NCI-H345 (cell line): ENCODE measurements at places on chromosomes 2 and 18.

GRCh38 chr2:3650140-3650920, 7.7 kb upstream of the ALLC start:
- DNase-seq, result no peak

DNA sequence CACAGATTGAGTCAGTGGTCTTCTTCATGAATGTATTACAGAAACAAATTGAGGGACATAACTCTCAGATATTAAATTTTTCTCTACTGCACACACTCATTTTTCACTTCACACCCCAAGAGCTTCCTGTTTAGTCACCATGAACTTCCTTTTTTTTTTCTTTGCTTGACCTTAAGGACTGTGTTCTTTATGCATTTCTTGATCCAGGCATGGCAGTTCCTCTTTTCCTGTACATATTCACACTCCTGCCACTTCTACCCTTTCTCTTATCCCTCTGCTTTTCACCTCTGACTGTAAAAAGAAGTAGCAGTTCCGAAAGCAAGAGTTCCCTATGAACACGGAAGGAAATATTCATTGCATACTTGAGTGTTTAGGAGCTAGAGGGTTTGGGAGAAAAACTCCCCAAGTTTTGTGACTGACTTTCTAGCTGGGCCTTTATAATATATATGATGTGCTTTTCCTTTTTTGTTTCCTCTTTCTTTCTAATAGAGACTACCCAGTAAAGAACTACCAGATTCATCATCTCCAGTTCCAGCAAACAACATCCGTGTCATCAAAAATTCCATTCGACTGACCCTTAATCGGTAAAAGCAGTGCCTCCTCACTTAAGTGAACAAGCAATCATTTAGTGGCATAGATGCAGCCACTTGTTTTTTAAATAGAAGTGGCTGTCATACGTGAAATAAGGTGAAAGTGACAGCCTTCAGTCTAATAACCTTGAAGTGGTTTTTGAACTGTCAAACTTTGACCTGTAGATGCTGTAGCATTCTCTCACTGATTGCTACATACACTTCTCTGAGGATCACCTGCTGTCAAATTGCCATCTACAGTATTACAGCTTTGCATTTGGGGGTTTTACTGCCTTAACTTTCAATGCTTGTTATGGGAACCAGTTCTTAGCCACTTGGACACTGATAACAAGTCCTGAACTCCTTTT, 40.8 kb downstream of the PAPOLG start:
- DNase-seq, result no peak

DNA sequence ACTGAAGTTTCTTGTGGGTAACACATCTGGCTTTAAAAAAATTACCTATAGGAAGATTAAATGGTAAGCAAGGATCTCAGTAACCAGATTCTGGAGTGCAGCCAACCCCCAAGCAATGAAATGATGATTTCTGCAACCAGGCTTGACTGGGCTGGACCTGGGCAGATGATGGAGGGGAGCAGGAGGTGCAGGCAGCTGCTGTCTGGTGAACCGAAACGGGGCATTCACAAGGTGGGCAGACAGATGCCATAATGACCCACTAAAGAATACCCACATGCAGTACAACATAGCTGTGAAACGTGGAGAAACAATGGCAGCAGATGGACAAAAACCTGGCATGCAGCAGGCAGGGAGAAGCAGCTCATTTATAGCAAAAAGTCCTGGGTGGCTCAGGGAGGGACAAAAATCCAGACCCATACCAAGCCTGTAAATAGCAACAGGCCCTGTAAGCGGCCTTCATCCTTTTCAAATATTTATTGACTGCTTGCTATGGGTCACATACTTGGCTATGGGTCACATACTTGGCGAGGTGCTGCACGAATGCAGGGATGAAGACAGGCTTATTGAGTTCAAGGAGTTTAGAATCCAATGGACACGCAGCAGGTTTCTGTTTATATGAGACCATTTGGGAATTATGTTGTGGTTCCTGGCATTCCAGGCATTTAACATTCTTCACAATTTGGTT, 244.7 kb downstream of the HRH4 start:
- peak; percentile 73 for DNase-seq

- no peak for DNase-seq
Measured at GRCh38 chr2:205020673-205021072, 475.4 kb downstream of the PARD3B start.

DNA sequence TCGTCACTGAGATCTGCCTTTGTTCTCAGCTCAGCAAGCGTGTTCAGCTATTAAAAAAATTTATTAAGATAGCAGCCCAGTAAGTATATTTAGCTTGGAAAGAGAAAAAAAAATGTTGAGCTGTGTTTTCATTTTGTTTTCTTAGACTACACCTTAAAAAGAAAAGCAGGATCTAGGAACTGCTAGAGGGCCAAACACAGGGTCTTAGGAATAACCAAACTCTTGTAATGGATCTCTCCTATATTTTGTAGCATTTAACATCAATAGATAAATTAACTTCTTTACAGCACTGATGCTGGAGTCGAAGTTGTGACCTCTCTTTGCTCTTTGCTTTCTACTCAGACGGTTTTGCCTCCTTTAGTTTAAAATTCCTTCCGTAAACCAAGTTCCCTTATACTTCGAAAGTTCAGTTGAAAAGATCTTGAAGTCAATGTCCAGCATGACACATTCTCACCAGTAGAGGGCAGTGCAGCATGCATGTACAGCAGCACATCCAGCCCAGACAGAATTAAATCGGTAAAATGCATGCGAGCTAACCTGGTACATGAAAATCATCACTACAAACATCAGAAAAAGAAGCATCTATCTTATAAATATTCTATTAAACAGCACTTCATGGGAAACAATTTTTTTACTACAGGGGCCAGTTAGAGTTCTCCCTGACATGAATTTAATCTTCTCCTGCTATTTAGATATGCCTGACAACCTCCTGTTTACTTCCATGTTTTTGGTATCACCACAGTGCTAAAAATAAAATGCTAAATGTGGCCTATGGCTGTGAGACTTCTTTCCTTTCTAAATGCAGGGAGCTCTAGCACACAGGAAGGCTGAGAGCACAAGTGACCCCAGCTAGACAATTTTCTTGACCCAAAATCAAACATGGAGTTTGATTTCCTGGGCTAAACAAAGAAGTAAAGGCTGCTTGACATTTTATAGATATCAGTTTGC, 48.2 kb upstream of the MAP3K20 start:
- peak; percentile 76 for DNase-seq

DNA sequence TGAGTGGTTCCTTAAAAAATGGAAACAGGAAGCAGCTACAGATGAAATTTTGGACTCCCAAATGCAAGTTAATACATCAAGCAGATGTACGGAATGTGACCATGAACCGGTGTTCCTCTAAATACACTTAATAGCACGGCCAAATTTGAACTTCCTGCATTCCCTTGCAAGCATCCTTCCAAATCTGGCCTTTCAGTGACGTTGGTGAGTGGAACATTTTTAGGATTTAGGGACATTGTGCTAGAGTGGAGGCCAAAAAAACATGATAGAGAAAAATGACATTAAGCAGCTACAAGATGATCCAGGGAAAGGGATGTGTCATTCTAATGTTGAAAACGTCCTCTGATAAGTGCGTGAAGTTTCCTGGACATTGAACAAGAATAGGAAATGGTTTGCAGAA, 62.1 kb downstream of the CTAGE1 start:
- DNase-seq, result no peak

GRCh38 chr18:71249791-71250190, 960.9 kb downstream of the SOCS6 start:
- no peak for DNase-seq

DNA sequence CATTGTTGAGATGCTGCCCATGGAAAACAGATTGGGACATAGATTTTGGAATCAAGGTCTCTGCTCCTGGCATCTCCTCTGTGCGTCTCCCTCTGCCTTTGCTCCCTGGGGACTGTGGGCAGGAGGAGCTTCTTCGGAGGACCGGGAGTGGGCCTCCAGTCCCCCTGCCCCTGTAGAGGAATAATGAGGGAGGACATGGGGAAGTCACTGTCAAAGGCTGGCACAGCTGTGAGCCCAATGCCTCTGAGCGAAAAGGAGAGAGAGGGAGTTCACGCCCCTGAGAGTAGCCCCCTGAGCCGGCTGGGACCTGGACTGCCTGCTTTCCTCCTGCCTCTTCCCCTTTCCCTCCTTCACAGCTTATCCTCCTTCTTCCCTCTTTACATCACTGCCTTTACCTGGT, 195.0 kb downstream of the LOXHD1 start:
- no peak for DNase-seq

DNA sequence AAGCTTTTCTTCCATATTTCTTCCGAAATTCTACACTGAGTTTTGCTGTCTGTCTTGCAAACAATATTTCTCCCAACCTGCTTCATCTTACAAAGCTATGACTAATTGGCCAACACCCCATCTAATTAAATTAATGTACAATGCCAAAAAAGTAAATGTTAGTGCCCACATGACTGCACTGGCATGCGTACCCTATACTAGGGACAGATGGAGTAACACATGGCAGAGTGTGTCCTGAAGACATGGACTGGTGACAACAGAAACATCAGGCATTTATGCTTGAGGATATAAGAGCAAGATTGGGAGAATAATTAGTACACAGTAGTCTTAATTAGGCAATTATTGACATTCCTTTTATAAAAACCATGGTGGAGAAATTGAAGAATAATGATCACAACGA, 66.8 kb downstream of the MREG start:
- no peak for DNase-seq

DNA sequence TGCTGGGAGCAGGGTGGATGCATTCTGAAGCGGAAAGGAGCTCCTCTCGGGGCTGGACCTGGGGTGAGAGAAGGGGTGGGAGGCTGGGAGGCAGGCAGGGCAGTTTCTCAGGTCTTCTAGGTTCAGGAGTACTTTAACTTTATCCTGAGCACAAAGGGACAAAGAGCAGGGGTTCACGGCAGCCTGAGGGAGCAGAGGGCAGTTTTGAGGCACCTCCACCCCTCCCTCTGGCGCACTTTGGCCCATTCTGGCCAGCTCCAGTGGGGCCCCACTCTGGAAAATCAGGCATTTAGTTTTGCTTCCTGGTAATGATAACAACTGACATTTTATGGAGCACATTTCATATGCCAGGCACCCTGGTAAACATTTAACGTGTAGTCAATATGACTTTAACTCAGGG, 14.3 kb downstream of the B3GNT7 start:
- no peak for DNase-seq

- DNase-seq, result no peak
Measured at GRCh38 chr18:63309422-63309821, 10.1 kb downstream of the BCL2 start.

DNA sequence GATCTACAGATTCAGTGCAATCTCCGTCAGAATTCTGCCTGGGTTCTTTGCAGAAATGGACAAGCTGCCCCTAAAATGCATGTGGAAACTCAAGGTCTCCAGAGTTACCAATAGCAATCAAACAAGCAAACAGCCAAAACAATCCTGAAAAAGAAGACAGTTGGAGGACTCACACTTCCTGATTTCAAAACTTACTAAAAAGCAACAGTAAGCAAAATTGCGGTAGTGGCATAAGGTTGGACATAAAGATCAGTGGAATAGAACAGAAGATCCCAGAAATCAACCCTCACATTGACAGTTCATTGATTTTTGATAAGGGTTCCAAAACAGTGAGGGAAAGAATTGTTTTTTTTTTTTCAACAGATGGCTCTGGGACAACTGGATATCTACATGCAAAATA, 59.7 kb downstream of the NPPC start:
- DNase-seq, result no peak

DNA sequence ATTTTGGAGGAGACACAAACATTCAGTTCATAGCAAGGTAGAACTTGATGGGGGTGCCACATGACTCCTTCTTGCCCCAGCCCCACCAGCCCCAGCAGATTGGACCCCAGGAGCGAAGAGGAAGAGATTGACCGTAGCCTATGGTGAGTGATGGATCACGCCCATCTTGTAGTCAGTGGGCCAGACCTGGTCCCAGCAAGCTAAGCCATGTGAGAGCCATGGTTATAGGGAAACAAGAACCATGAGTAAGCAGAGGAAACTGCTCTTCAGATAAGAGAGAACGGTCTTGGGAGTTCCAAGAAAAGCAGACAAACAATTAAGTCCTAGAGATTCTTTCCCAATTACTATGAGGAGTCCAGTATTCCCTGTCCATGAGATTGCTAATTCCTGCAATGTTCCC, 4.6 kb upstream of the TCF4 start:
- DNase-seq, result no peak

- DNase-seq, result no peak
Measured at GRCh38 chr2:237101118-237101979, 15.7 kb downstream of the COPS8 start.

- no peak for DNase-seq
Measured at GRCh38 chr2:100107906-100108647, 34.3 kb downstream of the AFF3 start.

DNA sequence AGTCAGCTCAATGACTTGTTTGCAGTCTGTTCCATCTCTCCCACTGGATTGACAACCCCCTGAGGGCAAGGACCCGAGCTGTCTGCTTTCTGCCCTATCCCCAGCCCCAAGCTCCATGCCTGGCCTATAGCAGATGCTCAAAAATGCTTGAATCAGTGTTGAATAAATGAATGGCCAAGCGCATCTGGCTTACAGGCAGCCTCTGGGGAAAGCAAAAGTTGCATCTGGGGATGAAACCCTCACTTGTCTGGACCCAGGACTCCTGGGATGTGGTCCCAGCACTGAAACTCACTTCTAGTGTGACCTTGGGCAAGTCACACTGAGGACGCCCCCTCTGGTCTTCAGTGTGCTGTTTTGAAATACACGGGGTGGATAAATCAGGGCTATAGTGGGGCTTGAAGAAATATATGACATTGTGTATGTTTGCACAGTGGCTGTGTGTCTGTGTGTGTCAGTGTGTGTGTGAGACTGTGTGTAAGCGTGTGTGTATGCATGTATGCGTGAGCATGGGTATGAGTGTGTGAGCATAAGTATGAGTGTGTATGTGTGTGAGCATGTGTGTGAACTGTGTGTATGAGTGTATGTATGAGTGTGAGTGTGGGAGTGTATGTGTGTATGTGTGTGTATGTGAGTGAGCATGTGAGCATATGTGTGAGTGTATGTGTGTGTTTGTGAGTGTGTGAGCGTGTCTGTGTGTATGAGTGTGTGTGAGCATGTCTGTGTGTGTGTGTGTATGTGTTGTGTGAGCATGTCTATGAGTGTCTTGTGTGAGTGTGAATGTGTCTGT, 27.8 kb upstream of the TNS1 start:
- DNase-seq, result no peak

DNA sequence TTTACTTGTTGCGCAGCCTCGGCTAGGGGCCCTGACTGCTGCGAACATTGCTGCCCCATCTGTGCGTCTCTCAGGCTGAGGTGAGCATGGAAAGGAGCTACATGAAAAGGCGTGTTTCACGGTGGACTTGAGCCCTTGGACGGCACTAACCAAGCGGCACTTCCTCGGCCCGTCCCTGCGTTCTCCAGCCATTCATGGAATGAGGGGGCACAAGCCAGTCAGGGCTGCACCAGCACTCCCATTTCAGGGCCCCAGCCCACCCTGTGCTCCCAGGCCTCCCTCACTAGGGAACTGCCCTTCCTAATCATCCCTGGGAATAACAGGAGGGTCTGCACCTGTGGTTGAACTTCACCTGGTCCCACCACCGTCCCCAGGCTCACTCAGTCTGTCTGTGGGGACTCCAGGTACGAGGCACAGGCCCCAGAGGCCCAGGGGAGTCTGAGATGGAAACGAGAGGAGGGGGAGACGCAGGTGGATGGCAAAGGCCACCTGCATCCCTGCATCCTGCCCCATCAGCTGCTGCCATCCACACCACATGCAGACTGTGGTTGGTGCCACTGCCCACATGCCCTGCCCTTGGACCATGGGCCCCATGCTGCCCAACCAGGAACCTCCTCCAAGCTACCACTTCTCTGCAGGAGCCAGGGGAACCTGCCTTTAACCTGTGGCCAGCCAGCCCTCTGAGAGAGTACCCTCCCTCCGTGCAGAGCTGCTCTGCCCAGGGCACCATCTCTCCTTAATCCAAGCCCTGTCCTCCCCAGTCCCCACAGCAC, 99.7 kb downstream of the EIPR1 start:
- no peak for DNase-seq

GRCh38 chr2:118847762-118848172, 319 bp upstream of the EN1 start:
- no peak for DNase-seq
